ENCODE measurements at places on chromosomes 7 and 10. TPM values are rescaled to one million over a fixed set of nuclear protein-coding genes. Genes with fewer than 3 reads are reported as not detected.

Gene UCN3
- not detected for total RNA-seq

Gene AKR1C4
- not detected for total RNA-seq

Gene CFAP69
- total RNA-seq = not detected

Gene NOS3
- 0.22 TPM for total RNA-seq

Gene HYAL4
- not detected for total RNA-seq

Gene ANKRD1
- not detected for total RNA-seq

Gene EGR2
- total RNA-seq = 9.4 TPM

Gene NT5C3A
- 37.1 TPM for total RNA-seq

Gene EMX2
- not detected for total RNA-seq

GRCh38 chr10:100067466-100067865, 14.2 kb downstream of the CPN1 start:
- no peak overlapping the region for H3K27ac ChIP-seq
- no peaks in the 10 kb centered on the region for H3K36me3 ChIP-seq
- H3K4me3 ChIP-seq = no peak overlapping the region
- no peak for DNase-seq

DNA sequence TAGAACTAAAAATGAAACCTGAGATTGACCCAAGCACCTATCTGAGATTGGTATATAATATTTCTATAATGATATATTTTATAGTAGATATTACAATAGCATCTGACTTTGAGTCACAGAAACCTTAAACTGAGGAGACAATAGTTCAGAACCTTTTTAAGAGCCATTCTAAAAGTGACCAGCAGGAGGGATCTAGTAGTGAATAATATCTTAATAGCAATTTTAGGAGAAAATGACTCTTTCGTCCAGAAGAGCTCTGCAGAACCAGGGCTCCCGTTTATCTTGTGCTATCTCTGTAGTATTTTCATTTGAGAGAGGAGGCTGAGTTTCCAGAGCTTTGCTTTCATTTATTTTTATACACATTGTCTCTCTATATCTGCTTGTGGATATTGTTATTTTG, 68.1 kb downstream of the PODXL start:
- no peak overlapping the region for H3K4me3 ChIP-seq
- no peak for DNase-seq
- no peaks in the 10 kb centered on the region for H3K27me3 ChIP-seq
- peaks cover 39% of the 10 kb centered on the region for H3K36me3 ChIP-seq
- H3K27ac ChIP-seq = no peak overlapping the region

DNA sequence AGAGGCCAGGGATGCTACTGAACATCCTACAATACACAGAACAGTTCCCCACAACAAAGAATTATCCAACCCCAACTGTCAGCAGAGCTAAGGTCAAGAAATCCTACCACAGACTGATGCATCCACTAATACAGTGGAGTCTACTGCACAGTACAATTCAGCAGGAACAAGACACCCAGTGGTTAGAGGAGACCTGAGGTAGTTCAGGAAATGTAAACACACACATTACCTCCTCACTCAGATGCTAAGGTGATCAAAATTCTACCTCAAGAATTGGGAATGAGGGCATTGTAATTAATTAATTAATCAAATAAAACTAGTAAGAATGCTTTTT, 91.4 kb downstream of the ZFAND4 start:
- H3K4me3 ChIP-seq = peak overlapping the region; percentile 89
- H3K27me3 ChIP-seq = no peaks in the 10 kb centered on the region
- DNase-seq = no peak
- H3K4me1 ChIP-seq = peaks cover 33% of the 10 kb centered on the region

- DNase-seq = no peak
- no peak overlapping the region for H3K4me3 ChIP-seq
- no peaks in the 10 kb centered on the region for H3K36me3 ChIP-seq
- H3K27ac ChIP-seq = no peak overlapping the region
Measured at GRCh38 chr10:86355571-86356038, 11.0 kb downstream of the GRID1 start.

- H3K4me3 ChIP-seq = no peak overlapping the region
- no peak overlapping the region for H3K27ac ChIP-seq
- peaks cover 2% of the 10 kb centered on the region for H3K27me3 ChIP-seq
- peaks cover 6% of the 10 kb centered on the region for H3K4me1 ChIP-seq
Measured at GRCh38 chr10:6408799-6409198, 171.3 kb downstream of the PRKCQ start.

DNA sequence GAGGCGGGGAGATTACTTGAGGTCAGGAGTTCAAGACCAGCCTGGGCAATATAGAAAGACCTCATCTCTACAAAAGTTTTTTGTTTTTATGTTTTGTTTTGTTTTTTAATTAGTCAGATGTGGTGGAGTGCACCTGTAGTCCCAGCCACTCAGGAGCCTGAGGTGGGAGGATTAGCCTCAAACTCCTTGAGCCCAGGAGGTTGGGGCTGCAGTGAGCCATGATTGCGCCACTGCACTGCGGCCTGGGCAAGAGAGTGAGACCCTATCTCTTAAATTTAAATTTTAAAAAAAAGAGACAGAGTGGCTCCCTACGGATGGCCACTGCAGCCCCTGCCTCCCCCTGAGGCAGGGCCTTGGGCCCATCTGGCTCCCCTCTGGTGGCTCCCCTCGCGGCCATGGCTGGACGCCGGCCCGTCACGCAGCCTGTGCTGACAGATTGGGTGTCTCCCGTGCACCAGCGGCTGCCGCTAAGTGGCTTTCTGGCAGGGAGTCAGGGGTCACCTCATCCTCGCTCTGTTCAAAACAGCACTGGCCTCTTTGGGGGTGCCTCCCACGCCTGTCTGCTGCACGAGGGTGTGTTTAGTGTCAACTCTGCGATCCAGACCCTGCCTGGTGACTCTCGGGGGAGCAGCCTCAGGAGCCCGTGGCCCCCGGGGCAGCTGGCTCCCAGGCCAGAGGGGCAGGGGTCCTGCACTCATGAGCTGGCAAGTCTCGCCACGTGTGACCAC, 44.4 kb upstream of the ELN start:
- DNase-seq = no peak
- peaks cover 8% of the 10 kb centered on the region for H3K4me1 ChIP-seq
- peaks cover 4% of the 10 kb centered on the region for H3K27me3 ChIP-seq
- H3K27ac ChIP-seq = no peak overlapping the region

DNA sequence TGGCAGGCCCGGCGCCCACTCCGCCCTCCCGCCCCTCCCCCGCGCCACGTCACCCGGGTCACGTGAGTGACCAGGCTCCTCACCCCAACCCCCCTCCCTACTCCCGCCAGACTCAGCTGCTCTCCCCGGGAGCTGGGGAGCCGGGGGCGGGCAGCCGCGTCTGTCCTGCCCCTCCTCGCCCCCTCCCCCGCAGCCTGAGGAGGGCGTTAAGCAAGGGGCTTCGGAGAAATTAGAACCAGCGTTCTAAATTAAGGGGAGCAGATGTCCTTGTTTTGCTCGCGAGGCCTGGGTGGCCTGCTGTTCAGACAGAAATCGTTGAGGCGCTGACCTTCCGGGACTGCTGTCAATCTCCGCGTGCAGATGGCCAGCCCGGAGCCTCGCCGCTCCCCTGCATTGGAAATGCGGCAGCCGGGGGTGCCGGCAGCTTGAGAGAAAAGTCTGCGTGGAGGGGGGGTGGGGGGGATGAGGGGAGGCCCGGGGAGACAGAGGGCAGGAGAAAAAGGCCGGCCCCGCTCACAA, 102.2 kb upstream of the ZNF438 start:
- peak overlapping the region; percentile 80 for H3K4me3 ChIP-seq
- H3K27ac ChIP-seq = peak overlapping the region; percentile 59
- H3K27me3 ChIP-seq = no peaks in the 10 kb centered on the region

- peak overlapping the region; percentile 96 for H3K4me3 ChIP-seq
- H3K36me3 ChIP-seq = peaks cover 16% of the 10 kb centered on the region
- DNase-seq = no peak
- peak overlapping the region; percentile 80 for H3K27ac ChIP-seq
Measured at GRCh38 chr10:92291616-92291865, 574 bp downstream of the MARCHF5 start.

- H3K27ac ChIP-seq = no peak overlapping the region
- H3K4me1 ChIP-seq = no peaks in the 10 kb centered on the region
- DNase-seq = no peak
- no peaks in the 10 kb centered on the region for H3K27me3 ChIP-seq
- no peak overlapping the region for H3K4me3 ChIP-seq
- H3K36me3 ChIP-seq = no peaks in the 10 kb centered on the region
Measured at GRCh38 chr7:21041666-21042065, 255.0 kb upstream of the SP8 start.

All from activated B cell treated with CpG ODN at 0.5 μM for 24 hours (primary cell).